ENCODE measurements at places on chromosomes 11 and 22. TPM values are rescaled to one million over a fixed set of nuclear protein-coding genes. Genes with fewer than 3 reads are reported as not detected.

GTSE1 gene
- polyA plus RNA-seq = 20.0 TPM

DNA sequence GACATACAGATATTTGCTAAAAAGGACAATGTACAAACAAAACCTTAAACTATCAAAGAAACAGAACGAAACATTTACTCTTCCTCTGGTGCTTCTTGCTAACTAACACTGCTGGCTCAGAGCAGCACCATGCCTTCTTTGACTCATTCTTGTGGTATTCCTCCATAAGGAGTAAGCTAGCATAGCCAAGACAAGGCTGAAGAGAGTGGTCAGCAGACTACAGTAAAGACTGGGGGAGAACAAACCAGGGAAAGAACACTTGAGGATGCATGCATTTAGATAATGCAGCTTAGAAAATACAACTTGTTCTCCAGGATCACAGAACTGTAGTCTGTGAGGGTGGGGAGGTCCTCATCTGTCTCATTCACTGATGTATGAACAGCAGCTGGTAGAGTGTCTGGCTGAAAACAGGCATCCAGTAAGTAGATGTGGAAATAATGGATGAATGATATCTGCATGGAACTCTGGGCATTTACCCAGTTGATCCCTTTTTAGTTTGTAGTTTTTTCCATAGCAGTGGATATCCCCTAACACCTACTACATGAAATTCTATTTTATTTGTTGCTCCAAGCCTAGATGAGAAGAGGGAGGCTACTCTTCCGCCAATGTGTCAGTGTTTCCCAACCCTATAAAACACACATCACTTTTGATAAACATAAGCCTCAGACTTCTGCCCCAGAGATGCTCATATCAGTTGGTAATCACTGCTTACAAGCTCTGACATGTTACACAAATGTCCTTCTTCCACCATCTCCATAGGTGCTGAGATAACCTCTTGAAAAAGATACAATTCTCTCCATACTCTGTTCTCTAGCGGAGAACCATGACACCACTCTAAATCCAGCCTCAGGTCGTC is 7.3 kb downstream of the SNX19 start:
- no peak for DNase-seq

- no peak for DNase-seq
Observed at GRCh38 chr11:83583757-83584366, 297.7 kb upstream of the CCDC90B start.

GRCh38 chr11:36792996-36793914 is 195.2 kb upstream of the RAG2 start:
- DNase-seq = no peak

GPHA2 gene
- 3.1 TPM for polyA plus RNA-seq

- DNase-seq = no peak
Observed at GRCh38 chr11:12087075-12088004, 23.1 kb upstream of the MICAL2 start.

CD3E gene
- 0.37 TPM for polyA plus RNA-seq

DNA sequence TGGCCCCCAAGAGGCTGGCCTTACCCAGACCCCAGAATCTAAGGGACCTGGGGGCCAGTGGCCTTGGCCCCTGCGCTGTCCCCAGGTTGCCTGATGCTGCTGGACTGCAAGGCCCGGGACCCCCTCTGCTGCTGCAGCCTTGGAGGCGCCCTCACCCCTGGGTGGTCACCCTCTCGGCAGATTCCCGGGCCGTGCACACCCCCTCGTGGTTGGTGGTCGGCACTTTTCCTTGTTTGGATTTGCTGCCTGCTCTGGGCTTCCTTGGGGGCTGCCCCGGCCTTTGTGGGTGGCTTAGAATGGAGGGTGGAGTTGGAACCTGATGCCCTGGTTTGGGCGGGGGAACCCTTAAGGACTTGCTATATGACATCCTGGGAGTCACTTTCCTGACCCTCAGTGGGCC is 5.3 kb downstream of the RIN1 start:
- DNase-seq = no peak

DNA sequence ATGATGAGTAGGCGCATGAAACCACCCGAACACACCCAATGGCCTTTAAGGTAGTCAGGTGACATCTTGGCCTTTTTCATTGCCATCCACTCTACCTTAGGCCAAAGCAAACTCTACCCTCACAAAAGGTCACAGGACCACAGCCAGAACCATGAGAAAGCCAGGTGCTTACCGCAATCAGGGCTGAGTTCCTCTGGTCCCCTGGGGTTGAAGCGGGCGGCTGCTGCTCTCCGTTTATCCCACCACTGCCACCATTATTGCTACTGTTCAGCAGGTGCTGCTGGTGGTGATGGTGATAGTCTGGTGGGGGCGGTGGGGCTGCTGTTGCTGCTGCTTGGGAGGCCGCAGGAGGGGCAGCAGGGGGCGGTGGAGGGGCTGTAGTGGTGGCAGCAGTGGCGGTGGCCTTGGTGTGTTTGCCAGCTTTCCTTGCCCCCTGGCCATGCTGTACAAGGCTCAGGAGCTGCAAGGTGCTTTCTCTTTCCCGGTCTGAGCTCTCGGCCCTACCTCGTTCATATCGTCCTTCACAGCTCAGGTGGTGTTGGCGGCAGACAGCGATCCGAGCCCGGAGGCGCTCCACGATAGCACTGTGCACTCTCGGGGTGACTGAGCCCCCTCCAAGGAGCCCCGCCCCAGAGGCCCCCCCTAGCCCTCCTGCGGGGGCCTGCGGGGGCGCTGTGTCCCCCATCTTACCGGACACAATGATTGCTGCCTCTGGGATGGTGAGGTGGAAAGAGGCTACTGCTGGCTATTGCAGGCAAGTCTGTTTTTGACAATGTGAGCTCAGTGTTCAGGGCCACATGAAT is 1.6 kb downstream of the MAML2 start:
- no peak for DNase-seq

GRCh38 chr11:76617553-76618265 is 52.8 kb downstream of the LRRC32 start:
- no peak for DNase-seq

DNA sequence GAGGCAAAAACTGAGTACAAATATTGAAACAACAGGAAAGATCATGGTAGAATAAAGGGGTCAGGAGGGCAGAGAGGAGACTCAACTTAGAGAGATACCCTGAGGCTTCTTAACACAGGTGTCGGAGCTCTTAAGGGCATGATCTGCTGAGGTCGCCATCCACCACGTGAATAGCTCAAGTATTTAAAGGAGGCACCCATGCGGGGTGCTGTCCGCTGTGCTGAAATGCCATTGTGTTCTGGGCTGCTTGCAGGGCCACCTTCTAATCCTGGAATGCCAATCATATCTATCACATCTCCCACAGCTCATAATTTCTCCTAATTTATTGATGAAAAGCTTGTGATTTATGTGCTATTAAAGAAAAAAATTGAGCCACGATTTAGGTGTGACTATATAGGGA is 90.2 kb downstream of the SEZ6L start:
- peak; percentile 2 for DNase-seq

- no peak for DNase-seq
Observed at GRCh38 chr11:44300844-44301563, 8.9 kb downstream of the ALX4 start.

GRCh38 chr22:37260155-37260795 is 16.2 kb upstream of the RAC2 start:
- no peak for DNase-seq

DNA sequence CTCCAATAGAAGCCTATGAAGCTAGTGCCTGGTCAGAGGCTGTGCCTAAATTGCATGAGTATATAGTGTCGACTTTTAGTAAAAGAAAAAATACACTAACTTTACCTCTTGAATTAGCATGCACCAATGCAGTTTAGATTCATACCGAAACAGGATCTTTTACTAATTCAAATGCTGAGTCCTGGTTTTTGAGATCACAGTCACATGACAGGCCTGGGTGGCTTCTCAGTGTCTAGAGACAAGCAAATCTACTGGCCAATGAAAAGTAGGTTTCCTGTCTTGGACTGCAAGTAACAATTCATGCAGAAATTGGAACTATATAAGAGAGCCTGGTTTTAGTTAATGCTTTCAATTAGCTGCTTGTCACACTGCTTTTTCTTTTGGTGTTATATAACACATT is 7.2 kb downstream of the ARHGEF12 start:
- no peak for DNase-seq

DNA sequence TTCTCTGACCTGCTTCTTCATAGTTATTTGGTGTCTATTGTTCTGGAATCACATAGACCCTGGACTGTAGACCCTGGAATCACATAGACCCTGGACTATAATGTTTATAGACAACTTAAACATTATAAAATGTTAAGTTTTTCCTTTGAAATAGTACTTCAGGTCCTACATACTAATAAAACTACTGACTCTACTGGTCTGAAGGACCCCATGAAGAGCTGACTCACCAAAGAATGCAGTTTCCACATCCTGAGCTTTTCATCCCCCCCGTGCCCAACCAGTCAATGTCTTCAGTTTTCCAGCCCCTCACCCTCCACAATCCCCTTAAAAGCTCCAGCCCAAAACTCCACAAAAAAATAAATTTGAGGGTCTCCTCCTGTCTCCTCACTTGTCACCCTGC is 6.6 kb upstream of the PLEKHA7 start:
- no peak for DNase-seq

- no peak for DNase-seq
Observed at GRCh38 chr22:21632237-21632895, at the start of gene CCDC116. Gene CCDC116, plus strand, starts transcription at chr22:21632760. Its CDS starts 422 bp downstream, at chr22:21633182.

- DNase-seq = no peak
Observed at GRCh38 chr11:34356130-34356529, 1.7 kb downstream of the ABTB2 start.

SULT4A1 gene
- polyA plus RNA-seq = 2.5 TPM

NPAS4 gene
- 0.33 TPM for polyA plus RNA-seq
